CD4-positive, alpha-beta T cell treated with Interleukin-15 for 1 hour (primary cell): ENCODE measurements at places on chromosomes 3 and 15.

GRCh38 chr3:22960105-22960984, 242.8 kb upstream of the UBE2E2 start:
- DNase-seq = no peak

- no peak for DNase-seq
These were observed 33.0 kb upstream of the CDCP1 start for GRCh38 chr3:45179163-45179562.

GRCh38 chr3:111667170-111667569, 72.0 kb upstream of the ZBED2 start:
- DNase-seq = no peak

GRCh38 chr15:87826119-87826747, 430.3 kb downstream of the NTRK3 start:
- no peak for DNase-seq

GRCh38 chr3:123546133-123546755, 38.6 kb downstream of the HACD2 start:
- DNase-seq = no peak

DNA sequence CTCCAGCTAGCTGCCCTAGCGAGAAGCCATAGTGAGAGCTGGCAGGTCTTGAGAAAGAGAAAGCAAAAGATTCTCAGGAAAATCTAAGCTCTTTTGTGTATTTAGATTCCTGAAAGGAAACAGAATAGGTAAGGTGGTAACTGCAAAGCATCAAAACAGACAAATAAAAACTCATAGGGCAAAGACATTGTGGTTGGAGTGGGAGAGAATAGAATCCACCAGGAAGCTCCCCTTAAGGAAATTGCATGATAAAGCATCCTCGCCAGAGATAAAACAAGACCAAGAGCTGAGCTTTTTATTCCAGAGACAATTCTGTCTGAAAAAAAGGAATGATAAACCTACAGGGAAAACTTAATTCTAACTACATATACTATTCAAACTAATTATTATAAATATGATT, 232.6 kb downstream of the SI start:
- DNase-seq = no peak

DNA sequence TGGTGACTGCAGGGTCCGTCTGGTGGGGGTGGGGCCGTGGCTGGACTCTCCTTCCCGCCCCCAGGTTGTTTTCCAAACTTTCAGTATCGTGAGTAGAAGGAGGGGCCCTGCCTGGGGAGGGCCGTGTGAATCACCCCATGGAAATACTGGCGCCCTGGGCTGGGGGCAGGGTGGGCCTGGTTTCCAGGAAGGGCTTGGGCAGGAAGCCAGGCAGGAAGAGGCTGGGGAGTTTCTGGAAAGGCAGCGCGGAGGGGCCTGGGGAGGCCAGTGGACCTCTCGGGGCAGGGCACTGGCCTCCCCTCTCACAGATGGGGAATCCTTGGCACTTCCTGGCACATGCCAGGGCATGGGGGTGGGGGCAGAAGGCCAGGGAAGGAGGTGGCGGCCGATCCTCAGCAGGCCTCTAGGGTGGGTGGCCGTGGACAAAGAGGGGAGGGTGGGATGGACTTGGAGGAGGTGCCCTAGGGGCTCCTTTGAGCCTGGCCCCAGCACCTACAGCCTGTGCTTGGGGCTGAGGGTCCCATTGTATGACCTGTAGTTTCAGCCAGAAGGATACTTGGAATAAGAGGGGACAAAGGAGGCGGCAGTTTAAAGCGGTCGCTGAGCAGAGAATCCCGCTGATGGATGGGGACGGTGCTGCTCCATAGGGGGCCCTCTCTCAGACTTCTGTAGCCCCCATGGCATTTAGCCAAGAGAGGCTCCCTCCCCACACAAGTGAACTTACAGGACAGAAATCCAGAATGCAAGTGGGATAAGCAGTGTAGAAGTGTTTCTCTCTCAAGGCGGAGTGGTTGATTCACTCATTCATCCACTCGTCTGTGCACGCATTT, 56.5 kb upstream of the GATA2 start:
- DNase-seq = no peak

DNA sequence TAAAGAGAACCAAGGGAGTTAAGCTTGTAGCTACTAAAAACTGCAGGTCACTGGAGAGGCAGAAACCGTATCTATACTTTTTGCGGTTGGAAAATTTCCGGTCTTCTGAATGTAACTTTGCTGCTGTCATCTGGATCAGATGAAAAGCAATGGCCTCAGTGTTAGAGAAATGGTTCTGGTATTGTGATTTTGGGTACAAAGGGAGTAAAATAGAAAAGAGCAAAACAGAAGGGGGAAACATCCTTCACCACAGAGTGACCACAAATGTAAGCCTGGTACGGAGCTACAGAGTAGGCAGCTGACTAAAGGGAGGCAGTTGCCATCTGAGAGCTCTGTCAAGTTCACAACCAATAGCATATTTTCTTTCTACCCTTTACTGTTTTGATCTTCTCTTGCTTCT, 5.6 kb downstream of the CD96 start:
- peak; percentile 52 for DNase-seq

DNA sequence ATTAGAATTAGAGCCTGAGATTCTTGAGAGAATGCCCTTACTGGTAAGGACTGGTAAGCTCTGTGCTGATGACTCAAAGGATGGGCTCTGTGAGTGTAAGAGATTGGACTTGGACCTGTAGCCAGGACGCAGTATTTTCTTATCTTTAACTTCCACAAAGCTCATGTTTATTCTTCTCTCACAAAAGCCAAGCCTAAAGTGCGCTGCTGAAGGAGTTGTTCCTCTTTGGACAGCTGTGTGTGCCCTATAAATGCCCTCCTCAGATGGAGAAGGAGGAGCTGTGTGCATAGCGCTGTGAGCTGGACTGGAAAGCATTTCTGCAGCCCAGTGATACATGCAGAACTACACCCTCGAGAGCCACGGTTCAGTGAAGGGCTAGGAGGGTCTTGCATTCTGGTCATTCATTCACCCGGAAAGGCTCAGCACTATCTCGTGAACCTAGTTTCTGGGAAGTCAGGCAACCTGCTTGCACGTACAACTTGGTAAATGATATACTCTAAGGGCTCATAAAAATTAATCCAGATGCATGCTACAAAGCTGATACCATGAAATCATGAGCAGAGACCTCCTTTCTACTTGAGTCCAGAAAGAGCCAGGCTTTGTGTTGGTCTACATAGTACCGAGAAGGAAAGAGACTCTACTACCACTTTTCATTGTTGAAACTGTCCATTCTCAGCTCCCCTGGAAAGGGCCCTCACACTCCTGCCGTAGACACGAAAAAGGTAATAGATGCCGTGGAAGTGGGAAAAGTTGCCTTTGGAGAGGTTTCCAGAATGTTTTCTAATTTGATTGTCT, 103.0 kb upstream of the TBL1XR1 start:
- no peak for DNase-seq

GRCh38 chr3:183254487-183255347, 1.7 kb downstream of the B3GNT5 start:
- DNase-seq = no peak

DNA sequence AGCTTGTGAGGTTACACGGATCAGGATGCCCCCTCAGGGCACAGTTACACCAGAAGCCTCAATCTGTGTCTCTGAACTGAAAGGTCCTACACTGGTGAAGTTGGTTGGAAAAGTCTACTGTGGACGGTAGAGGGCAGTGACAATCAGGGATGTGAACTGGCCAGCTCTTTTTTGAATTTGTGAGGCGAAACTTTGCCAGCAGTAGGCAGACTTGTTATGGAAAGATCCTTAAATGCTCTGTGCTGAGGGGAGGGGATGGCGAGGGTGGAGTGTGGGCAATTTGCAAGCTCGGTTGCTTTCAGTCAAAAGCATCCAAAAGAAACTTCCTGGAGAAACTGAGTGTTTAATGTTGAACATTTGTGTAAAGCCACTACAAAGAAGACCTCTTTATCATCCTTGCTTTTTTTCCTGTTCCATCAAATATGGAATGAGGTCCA, 127.4 kb upstream of the ABHD17C start:
- DNase-seq = no peak

DNA sequence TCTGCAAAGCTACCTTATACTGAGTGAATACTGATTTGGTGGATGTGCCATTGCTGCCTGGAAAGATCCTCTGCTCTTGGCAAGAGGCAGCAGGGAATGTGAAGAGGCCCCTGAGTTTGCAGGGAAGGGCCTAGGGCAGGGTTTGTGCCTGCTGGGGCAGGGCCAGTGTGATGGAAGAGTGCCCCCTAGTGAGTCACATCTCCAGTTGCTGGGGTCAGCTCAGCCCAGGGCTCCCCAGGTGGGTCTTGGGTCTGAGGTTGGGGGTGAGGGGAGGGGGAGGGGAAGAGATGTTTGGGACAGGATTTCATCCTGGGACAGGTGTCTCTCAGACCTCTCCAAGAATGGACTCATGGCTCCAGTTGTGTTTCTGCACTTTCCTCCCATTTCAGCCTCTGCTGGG, 4.1 kb upstream of the AMOTL2 start:
- DNase-seq = peak; percentile 19

DNA sequence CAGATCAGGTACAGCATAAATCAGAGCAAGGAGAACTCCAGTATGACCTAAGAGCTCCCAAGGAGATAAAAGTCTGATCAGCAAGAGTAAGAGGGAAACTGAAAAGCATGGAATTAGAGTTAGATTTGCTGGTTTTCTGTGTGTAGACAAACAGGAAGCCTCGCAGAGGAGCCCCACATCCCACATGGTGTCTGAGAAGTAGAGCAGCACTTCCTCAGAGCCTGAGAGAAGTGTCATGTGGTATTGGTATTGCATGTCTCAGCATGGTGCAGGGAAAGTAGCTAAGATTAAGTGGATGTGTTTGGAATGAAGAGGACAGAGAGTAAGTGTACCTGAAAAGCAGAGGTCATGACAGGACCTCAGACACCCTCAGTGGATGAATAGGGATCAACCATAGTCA, 175.4 kb upstream of the GBE1 start:
- no peak for DNase-seq

DNA sequence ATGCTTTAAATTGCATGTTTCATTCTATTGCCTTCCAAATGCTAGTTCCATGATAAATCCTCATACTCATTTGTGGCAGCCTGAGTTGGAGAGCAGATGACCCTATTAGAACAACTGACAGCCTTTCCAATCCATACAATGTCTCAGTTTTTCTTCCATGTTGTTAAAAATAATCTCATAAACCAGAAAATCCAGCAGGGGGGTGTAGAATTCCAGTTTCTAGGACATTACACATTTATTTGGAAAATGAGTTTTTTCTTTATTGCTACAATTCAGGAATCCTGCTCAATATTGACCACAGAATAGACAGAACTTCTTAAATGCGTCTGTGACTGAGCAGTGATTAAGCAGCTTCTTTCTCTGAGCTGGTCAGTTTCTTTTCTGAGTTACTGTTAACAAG, 174.2 kb upstream of the ATP10A start:
- no peak for DNase-seq

DNA sequence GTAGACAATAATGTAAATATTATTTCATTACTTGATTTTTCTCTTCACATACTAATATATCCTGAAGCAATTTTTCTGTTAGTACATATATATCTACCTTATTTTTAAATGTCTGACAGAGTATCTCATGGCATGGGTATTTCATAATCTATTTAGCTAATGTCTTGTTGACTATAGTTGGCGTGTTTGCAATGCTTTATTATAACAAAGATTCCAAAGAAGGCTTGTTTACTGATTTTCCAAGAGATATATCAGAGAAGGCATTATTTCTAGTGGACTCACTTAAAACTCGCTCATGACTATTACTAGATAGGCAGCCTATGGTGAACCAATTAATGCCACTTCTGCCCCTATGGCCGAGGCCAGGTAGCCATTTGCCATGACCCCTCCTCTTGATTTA, 152.4 kb upstream of the RORA start:
- no peak for DNase-seq

DNA sequence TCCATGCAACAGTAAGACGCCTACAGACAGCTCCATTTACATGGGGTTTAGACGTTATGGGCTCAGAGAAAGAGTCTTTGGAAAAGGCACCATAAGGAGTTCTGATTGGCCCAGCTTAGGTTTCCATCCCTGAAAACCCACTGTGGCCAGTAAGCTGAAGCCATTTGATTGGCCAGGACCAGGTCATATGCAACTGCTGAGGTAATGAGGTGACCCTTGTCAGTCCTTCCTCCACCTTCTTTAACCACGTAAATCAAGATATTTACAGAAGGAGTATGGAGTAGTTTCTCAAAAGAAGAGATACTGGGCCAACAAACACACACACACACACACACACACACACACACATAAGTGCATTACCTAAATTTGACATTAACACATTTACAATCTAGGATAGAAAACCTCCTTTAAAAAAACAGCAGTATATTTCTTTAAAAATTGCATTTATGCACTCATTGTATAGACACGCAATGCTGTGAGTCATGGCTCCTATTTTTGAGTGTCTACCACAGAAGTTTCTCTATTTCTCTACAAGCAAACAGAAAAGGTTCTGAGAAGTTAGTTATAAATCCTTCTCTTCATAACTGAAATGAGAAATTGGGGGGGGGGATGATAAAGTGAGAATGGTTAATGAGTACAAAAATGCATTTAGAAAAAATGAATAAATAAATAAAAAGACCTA, 16.3 kb upstream of the MB21D2 start:
- DNase-seq = no peak

DNA sequence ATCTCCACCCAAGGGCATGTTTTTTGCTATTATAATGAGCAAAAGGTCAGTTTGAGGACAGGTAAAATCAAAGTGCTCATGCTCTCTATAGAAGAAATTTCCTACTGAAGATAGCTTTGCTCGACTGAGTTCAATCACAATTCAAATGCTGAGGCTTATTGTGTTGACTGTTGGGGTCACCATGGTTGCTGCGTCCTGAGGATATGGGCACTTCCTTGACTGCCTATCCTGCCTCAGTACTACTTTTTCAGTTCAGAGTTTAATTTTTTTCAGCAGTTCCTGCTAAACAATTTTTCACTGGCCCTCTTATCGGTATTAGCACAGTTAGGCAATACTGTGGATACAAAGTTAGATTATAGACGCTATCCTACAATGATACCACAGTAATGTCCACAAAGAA, 3.8 kb upstream of the CMTM6 start:
- no peak for DNase-seq

DNA sequence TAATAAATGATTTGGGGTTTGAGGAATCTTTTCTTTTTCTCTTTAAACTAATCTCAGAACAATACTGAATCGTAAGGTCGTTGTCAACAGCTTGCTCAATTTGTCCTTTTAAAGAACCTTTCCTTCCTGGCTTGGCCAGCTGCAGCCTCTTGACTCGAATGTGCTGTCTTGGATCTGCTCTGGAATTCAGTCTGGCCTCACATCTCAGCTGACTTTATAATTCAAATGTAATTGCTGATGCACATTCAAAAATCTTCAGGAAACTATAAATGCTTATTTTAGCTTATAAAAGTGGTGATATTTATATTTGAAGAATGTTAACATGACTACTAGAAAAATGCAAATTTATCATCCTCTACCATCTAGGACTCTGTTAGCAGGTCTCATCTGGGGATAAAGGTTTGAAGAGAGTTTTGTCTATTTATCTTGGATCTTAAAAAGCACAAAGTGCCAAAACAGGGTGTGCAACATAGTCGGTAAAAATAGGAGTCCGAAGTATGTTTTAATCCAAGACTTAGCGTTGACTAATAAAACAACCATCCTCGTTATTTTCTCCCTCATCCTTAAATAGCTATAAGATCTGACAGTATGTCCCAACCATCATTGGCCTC, 1035.2 kb downstream of the MCTP2 start:
- no peak for DNase-seq

GRCh38 chr3:159080821-159081220, 279.0 kb downstream of the MFSD1 start:
- no peak for DNase-seq
